ENCODE measurements at places on chromosomes 4 and X.

- no peak for DNase-seq
Measured at GRCh38 chr4:147327322-147327721, 153.6 kb upstream of the EDNRA start.

GRCh38 chrX:63032811-63033210 is 318.3 kb downstream of the SPIN4 start:
- no peak for DNase-seq

- DNase-seq = no peak
Measured at GRCh38 chrX:69741721-69742120, 125.8 kb downstream of the EDA start.

DNA sequence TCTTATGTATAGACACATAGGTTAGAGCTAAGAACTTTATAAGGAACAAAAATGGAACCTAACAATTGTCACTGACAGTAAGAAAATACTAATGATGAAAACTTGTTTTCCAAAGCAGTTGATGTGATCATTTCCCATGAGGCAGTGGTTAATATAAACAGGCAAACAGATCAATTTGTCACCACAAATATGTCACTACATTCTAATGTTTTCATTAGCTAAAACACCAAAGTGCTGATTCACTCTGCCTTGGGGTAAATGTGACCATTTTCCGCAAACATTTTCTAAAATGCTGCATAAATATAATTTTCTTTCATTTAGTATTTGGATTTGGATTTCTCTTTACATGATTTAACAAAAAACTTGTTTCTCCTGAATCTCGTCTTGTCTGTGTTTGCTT is 408.9 kb upstream of the CTSO start:
- DNase-seq = no peak

DNA sequence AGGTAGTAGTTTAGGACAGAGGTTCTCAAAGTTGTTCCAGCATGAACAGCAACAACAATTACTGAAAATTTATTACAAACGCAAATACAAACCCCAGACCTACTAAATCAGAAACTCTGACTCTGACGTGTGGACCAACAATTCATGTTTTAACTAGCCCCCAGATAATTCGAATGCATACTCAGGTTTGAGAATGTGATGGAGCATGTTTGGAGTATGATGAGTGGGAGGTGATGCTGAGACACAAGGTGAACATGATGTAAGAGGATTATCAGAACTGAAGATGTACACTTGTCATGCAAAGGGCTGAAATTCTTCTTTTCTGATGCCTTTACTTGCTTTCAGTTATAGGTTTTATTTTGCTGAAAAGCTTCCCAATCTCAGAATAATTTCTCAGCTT is 323.0 kb downstream of the INPP4B start:
- no peak for DNase-seq
